ENCODE measurements at places on chromosomes 13 and 19. TPM values are rescaled to one million over a fixed set of nuclear protein-coding genes. Genes with fewer than 3 reads are reported as not detected.
A peak's percentile ranks its signal among the peaks of the same experiment; 100 is the strongest.

Gene KL
- total RNA-seq: 3.7 TPM

- no peaks in the 10 kb centered on the region for H3K4me1 ChIP-seq
- no peak overlapping the region for H3K4me3 ChIP-seq
- no peak for DNase-seq
- H3K36me3 ChIP-seq: no peaks in the 10 kb centered on the region
These were observed 137.0 kb upstream of the PRR20A start for GRCh38 chr13:57003682-57004081.

GRCh38 chr13:104705031-104705750, 1639.0 kb upstream of the SLC10A2 start:
- no peak overlapping the region for H3K27ac ChIP-seq
- H3K4me3 ChIP-seq: no peak overlapping the region
- DNase-seq: no peak
- H3K36me3 ChIP-seq: no peaks in the 10 kb centered on the region
- H3K27me3 ChIP-seq: no peaks in the 10 kb centered on the region

DNA sequence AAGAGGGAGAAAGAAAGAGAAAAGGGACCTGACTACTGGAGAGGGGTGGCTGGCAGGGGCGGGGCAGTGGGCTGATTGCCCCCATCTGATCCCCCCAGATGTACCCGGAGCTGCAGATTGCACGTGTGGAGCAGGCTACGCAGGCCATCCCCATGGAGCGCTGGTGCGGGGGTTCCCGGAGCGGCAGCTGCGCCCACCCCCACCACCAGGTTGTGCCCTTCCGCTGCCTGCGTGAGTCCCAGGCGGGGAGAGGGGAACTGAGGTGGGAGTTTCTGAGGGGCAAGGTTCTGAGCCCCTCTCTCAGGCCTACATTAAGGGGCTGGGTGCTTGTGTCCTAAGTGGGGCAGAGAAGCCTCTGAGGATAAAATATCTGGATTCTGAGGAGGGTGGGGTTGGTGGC, 2.4 kb downstream of the APLP1 start:
- H3K36me3 ChIP-seq: no peaks in the 10 kb centered on the region
- H3K4me1 ChIP-seq: peaks cover 26% of the 10 kb centered on the region
- H3K27me3 ChIP-seq: peaks cover 13% of the 10 kb centered on the region
- no peak overlapping the region for H3K27ac ChIP-seq
- no peak overlapping the region for H3K4me3 ChIP-seq

GRCh38 chr13:49098198-49098597, 121.9 kb upstream of the MLNR start:
- no peak overlapping the region for H3K4me3 ChIP-seq
- no peak for DNase-seq
- H3K27ac ChIP-seq: peak overlapping the region; percentile 52
- H3K27me3 ChIP-seq: no peaks in the 10 kb centered on the region
- no peaks in the 10 kb centered on the region for H3K36me3 ChIP-seq

DNA sequence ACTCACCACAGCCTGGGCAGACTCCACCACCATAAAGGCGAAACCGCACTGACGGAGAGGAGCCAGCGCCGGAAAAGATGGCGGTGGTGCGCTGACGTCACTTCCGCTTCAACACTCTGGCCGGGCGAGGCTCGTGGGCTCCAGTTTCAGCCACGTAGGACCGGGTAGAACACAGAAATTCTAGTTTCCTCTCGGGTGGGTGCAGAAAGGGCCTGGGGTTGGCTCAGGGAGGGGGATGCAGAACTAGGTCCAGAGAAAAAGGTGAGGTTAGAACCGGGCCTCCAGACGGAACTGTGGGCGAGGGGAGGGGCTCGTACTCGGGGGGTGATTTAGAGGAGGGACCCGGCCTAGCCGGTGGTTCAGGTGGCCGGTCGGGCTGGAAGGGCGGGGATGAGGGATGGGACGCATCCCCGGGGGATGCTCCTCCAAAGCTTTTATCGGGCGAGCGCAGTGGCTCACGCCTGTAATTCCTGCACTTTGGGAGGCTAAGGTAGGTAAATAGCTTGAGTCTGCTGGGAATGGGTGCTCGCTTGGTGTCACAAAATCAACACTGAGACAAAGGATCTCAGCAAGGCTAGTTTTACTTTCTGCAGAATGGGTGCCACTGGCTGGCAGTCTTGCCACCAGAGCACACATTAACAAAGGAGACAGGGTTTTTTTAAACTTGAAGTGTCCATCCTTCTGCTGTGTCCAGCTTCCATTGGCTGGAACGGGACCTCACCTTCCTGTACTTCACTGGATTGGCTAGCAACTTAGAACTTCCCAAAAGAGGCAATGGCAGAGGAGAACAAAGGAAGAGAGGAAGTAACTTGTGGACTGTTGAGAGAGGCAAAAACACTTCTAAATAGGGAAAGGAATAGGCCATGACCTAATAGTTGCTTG, at the start of gene ZNF561:
Gene ZNF561, minus strand, starts transcription at position 77 of the 882 bp plus-strand sequence. CDS start 1,776 bp downstream, outside the sequence.
- peaks cover 66% of the 10 kb centered on the region for H3K4me1 ChIP-seq
- DNase-seq: peak; percentile 95
- peak within 1 kb of the TSS; percentile 87 for H3K4me3 ChIP-seq
- H3K27me3 ChIP-seq: no peaks in the 10 kb centered on the region
- H3K36me3 ChIP-seq: peaks cover 29% of the 10 kb centered on the region
- H3K27ac ChIP-seq: peak within 1 kb of the TSS; percentile 94

- peak overlapping the region; percentile 75 for H3K27ac ChIP-seq
- DNase-seq: no peak
- H3K36me3 ChIP-seq: no peaks in the 10 kb centered on the region
- peak overlapping the region; percentile 39 for H3K4me3 ChIP-seq
These were observed 368.4 kb downstream of the KLF12 start for GRCh38 chr13:73765651-73766384.

GRCh38 chr19:6576869-6577475, 14.0 kb downstream of the CD70 start:
- H3K4me1 ChIP-seq: no peaks in the 10 kb centered on the region
- H3K36me3 ChIP-seq: no peaks in the 10 kb centered on the region
- no peak overlapping the region for H3K27ac ChIP-seq
- H3K27me3 ChIP-seq: peaks cover 15% of the 10 kb centered on the region

DNA sequence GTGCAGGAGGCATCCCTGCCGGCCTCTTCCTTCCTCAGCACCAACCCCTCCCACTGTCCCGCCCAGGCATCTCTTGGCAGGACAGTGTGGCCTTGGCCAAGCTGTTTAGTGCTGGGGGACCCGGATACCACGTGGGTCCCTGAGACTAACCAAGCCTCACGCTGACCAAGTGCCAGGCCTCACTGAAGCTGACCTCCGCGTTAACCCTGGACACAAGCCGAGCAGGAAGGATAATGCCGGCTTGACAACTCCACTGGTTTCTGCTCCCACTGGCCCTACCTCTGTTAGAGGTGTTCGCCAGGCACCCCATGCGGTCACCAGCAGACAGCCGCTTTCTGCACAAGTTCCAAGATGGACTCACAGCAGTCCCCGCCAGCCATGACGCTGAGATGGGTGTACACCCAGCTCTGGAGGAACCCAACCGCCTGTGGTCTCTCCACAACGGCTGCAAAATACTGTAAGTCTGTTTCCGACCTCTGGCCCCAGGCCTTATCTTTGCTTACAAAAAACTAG, 12.4 kb downstream of the GRTP1 start:
- H3K4me3 ChIP-seq: no peak overlapping the region
- H3K36me3 ChIP-seq: no peaks in the 10 kb centered on the region
- H3K4me1 ChIP-seq: no peaks in the 10 kb centered on the region
- no peaks in the 10 kb centered on the region for H3K27me3 ChIP-seq
- no peak overlapping the region for H3K27ac ChIP-seq

GRCh38 chr19:3879656-3880055, 829 bp upstream of the ATCAY start:
- peaks cover 18% of the 10 kb centered on the region for H3K4me1 ChIP-seq
- DNase-seq: no peak
- H3K27ac ChIP-seq: no peak overlapping the region
- H3K4me3 ChIP-seq: no peak overlapping the region
- H3K36me3 ChIP-seq: no peaks in the 10 kb centered on the region

Gene KCNRG
- 3.0 TPM for total RNA-seq

GRCh38 chr19:1862424-1863327, 703 bp downstream of the KLF16 start:
- H3K4me3 ChIP-seq: peak overlapping the region; percentile 94
- H3K27me3 ChIP-seq: peaks cover 46% of the 10 kb centered on the region
- peak overlapping the region; percentile 89 for H3K27ac ChIP-seq
- no peaks in the 10 kb centered on the region for H3K36me3 ChIP-seq
- peaks cover 61% of the 10 kb centered on the region for H3K4me1 ChIP-seq
- no peak for DNase-seq

DNA sequence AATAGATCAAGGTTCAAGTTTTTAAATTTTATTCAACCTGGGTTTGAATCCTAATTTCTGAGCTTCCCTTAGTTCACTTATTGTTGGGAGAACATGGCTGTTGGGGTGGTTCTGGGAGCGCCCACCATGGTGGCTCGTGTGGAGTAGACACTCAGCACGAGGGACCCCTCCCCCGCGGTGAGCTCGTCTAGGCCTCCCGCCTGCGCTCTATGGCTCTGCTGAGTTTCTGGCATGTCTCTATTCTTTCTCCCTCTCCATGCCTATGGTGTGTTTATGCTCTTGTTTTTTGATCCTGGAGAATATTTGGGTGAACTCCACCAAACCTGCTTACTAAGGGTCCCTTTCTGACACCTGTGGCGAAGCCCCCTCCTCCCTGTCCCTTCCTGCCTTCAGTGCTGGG, 1.6 kb upstream of the EPN1 start:
- no peaks in the 10 kb centered on the region for H3K27me3 ChIP-seq
- peaks cover 33% of the 10 kb centered on the region for H3K4me1 ChIP-seq
- H3K27ac ChIP-seq: no peak overlapping the region
- no peak for DNase-seq
- no peak overlapping the region for H3K4me3 ChIP-seq
- peaks cover 56% of the 10 kb centered on the region for H3K36me3 ChIP-seq

DNA sequence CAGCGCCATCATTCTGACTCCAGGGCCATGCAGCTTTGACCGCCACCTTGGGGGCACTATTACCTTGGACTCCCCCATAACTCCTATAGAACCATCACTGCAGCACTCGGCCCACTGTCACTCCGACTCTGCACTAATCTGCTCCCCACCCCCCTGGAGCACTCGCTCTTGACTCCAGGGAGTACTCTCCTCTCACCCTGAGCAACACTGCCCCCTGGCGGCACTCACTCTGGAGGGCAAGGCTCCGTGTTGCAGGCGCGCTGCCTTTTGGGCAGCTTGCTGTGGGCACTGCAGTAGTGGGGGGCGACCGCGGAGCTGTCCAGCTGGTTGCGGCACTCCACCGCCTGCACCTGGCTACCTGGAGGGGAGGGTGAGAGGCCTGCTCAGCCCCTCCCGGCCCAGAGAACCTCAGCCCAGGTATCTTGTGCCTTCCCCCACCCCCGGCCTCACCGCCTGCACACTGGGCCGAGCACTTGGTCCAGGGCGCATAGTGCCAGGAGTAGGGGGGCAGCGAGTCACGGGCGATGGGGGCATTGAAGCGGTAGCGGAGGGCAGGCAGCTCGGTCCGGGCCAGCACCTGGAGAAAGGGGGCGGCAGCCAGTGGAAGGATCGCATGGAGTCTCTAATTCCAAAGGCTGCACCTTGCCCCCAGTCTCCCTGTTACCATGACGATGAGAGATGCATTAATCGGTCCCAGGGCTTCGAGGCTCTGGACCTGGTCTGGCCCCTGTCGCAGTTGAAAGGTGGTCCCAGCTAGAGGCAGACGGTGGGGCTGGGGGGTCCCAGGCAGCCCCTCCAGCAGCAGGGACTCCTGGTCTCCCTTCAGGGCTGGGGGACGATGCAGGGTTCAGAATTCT, 8.9 kb upstream of the MYO1F start:
- H3K27ac ChIP-seq: no peak overlapping the region
- peaks cover 24% of the 10 kb centered on the region for H3K36me3 ChIP-seq
- DNase-seq: no peak
- no peaks in the 10 kb centered on the region for H3K27me3 ChIP-seq

DNA sequence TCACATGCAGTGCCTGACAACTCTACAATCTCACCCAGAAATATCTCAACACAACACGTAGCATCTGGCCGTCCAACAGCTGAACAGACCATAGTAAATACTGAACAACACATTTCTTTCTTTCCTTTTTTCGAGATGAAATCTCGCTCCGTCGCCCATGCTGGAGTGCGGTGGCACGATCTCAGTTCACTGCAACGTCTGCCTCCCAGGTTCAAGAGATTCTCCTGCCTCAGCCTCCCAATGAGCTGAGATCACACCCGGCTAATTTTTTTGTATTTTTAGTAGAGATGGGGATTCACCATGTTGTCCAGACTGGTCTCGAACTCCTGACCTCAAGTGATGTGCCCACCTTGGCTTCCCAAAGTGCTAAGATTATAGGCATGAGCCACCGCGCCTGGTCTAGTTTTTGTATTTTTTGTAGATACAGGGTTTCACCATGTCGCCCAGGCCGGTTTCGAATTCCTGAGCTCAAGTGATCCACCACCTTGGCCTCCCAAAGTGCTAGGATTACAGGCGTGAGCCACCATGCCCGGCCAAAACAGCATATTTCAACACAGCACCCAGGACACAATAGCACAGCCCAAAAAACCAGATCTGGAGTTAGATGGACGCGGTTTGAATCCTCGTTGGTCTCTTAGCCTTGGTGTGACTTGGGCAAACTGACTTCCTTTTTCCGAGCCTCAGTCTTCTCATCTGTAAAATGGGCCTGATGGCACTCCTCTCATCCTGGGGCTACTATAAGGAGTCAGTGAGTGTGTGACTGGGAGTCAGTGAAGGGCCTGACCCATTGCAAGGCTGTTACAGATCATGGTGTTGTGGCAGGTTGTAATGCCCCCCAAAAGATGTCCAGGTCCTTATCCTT, 22.6 kb downstream of the CYP2A6 start:
- no peaks in the 10 kb centered on the region for H3K27me3 ChIP-seq
- no peak overlapping the region for H3K4me3 ChIP-seq
- H3K4me1 ChIP-seq: peaks cover 14% of the 10 kb centered on the region
- H3K27ac ChIP-seq: no peak overlapping the region
- peaks cover 22% of the 10 kb centered on the region for H3K36me3 ChIP-seq

DNA sequence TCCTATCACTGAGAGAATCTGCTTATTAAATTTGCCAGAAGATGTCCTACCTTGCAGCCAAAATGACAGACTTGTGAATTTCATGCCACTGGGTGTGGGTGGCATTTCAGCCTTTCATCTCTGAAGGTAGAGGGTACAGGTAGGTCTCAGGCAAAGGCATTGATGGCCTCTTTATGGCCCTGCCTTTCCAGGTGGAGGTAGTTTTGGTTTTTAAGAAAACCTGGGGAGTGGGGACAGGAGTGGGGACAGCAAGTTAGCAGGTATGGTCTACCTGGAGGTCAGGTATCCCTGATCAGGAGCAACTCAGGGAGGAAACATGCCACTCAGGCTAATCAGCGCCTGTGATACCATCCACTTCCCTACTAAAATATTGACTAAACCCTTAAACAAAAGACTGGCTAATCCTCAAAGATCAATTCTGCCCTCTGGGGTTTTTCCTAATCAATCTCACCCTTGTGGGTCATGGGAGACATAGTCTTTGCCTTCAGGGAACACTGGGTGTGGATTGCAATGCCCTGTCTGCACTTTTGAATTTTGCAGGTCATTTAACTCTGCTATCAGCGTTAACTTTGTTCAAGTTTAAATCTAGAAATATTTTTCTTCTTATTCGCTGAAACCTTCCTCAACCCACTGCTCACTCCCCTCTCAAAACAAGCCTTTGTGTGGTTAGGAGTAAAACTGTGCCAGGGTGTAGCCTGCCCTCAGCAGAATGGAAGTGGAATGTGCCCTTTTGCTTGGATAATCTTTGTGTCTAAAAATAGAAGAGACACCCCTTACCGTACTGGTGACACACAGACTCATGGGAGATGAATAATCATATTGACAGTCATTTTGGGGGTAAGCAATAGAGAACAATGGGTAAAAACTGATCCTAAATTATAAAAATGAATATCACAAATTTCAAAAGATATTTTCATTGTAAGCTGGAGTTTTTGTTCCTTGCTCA, 233.7 kb downstream of the COG6 start:
- peaks cover 58% of the 10 kb centered on the region for H3K4me1 ChIP-seq
- no peaks in the 10 kb centered on the region for H3K27me3 ChIP-seq
- no peaks in the 10 kb centered on the region for H3K36me3 ChIP-seq
- DNase-seq: peak; percentile 81
- H3K27ac ChIP-seq: peak overlapping the region; percentile 11

Gene NLRP9
- total RNA-seq: not detected

All from esophagus muscularis mucosa (tissue), 4 donors.